ENCODE measurements at places on chromosomes 2 and 18.

GRCh38 chr2:165743442-165743841 is 50.6 kb downstream of the GALNT3 start:
- H3K36me3 ChIP-seq: no peaks in the 10 kb centered on the region
- no peaks in the 10 kb centered on the region for H3K27me3 ChIP-seq
- no peak for DNase-seq
- H3K4me1 ChIP-seq: peaks cover 7% of the 10 kb centered on the region

- no peak for DNase-seq
- H3K4me3 ChIP-seq: no peak overlapping the region
- no peaks in the 10 kb centered on the region for H3K4me1 ChIP-seq
- no peaks in the 10 kb centered on the region for H3K27me3 ChIP-seq
These were observed 20.4 kb upstream of the LYG2 start for GRCh38 chr2:99275882-99276281.

DNA sequence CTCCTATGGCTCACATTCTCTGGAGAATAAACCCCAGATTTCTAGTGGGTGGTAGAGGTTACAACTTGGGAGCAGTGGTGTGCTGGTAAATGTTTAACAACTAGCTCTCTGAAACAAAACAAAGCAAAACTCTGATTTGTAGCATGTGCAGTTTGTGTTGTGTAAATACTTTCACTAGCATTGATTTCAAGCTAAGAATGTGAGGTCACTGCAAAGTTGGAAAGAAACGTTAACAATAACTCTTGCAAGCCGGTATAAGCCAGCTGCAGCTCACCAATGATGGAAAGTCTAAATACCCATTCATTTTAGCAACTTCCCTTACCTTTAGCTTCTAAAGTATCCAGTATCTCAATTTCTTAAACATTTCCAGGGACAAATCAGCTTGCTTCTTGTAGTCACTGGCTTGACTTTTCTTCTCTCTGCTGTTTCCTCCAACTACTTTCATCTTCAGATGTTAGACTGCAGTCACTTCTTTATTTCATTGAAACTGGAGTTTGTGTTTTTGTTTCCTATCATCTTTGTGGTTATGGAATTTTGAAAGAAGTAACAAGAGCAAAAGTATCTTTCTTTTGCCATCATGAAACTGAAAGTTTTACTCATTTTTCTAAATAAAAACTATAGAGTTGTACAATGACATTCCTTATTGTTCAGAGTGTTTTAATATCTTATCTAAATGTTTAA is 140.2 kb downstream of the PLCL1 start:
- H3K27me3 ChIP-seq: no peaks in the 10 kb centered on the region
- peaks cover 14% of the 10 kb centered on the region for H3K4me1 ChIP-seq
- no peaks in the 10 kb centered on the region for H3K36me3 ChIP-seq
- H3K4me3 ChIP-seq: no peak overlapping the region
- H3K27ac ChIP-seq: no peak overlapping the region

GRCh38 chr2:54469484-54470053 is 13.4 kb downstream of the SPTBN1 start:
- no peaks in the 10 kb centered on the region for H3K27me3 ChIP-seq
- no peak overlapping the region for H3K4me3 ChIP-seq
- DNase-seq: peak; percentile 18
- H3K4me1 ChIP-seq: peaks cover 77% of the 10 kb centered on the region

- H3K27me3 ChIP-seq: no peaks in the 10 kb centered on the region
- H3K4me3 ChIP-seq: no peak overlapping the region
- no peak for DNase-seq
These were observed 134.7 kb downstream of the LYPD6B start for GRCh38 chr2:149173220-149173619.
